Esophagus mucosa (tissue), 1 donor: ENCODE measurements at places on chromosomes 7 and 10. TPM values are rescaled to one million over a fixed set of nuclear protein-coding genes. Genes with fewer than 3 reads are reported as not detected.

DNA sequence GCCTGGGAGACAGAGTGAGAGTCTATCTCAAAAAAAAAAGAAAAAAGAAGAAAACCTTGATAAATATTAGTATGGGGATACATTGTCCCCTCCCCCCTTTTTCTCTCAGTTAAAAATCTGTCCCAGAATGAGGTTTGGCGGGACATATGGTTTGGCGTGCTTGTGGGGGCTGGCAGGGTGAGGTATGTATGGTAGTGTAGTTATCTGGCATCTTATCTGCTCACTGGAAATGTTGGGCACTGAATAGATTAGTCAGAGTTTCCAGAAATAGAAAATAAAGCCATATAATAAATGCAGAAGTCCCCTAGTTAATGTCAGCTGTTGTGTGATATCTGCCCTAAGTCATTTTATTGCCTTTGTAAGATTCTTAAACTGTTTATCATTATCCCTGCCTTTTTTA, 397.5 kb upstream of the GALNT17 start:
- ATAC-seq = no peak

DNA sequence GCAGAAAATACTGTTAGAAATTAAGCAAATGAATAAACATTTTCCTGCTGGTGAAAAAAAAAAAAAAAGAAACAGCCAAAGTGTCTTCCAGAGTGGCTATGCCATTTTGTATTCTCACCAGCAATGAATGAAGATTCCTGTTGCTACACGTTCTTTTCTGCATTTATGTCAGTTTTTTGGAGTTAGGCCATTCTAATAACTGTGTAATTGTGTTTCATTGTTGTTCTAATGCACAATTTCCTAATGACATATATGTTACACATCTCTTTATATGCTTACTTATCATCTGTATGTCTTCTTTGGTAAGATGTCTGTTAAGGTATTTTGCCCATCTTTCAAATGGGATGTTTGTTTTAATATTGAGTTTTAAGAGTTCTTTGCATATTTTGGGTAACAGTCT, 213.7 kb downstream of the ITGB1 start:
- no peak for ATAC-seq

- peak; percentile 71 for ATAC-seq
Observed at GRCh38 chr10:59622320-59623132, 87.1 kb downstream of the SLC16A9 start.

- no peak for ATAC-seq
Observed at GRCh38 chr10:73076360-73077183, 20.1 kb downstream of the P4HA1 start.

GRCh38 chr10:76982671-76983070, 654.9 kb downstream of the KCNMA1 start:
- ATAC-seq = no peak

- no peak for ATAC-seq
Observed at GRCh38 chr10:8060010-8060703, 5.7 kb downstream of the GATA3 start.

DNA sequence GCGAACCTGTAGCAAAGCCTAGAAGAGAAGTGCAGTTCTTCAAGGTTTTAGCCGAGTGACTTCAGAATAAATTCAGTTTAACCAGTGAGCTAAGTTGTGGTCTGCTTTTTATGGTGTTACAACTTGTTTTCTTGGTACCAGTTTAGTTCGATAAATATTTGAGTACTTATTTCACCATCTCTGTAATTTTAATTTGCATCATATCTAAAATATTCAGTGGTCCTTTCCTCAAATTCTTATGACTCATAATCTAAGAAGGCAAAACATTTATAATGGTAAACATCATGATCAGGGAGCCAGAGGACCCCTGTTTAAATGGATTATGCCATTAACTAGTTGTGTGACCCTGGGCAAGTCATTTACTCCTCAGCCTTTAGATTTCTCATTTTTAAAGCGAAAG, 4.1 kb upstream of the BMPER start:
- ATAC-seq = no peak

Gene COL26A1
- total RNA-seq = not detected

Gene MYH16
- total RNA-seq = not detected

Gene VPS50
- total RNA-seq = 16.5 TPM

Gene SEMA3E
- total RNA-seq = 0.44 TPM

Gene ZNF32
- 16.8 TPM for total RNA-seq

Gene RHOBTB1
- total RNA-seq = 0.76 TPM
